ENCODE measurements at places on chromosomes 16 and 17. TPM values are rescaled to one million over a fixed set of nuclear protein-coding genes. Genes with fewer than 3 reads are reported as not detected.
A peak's percentile ranks its signal among the peaks of the same experiment; 100 is the strongest.

DNA sequence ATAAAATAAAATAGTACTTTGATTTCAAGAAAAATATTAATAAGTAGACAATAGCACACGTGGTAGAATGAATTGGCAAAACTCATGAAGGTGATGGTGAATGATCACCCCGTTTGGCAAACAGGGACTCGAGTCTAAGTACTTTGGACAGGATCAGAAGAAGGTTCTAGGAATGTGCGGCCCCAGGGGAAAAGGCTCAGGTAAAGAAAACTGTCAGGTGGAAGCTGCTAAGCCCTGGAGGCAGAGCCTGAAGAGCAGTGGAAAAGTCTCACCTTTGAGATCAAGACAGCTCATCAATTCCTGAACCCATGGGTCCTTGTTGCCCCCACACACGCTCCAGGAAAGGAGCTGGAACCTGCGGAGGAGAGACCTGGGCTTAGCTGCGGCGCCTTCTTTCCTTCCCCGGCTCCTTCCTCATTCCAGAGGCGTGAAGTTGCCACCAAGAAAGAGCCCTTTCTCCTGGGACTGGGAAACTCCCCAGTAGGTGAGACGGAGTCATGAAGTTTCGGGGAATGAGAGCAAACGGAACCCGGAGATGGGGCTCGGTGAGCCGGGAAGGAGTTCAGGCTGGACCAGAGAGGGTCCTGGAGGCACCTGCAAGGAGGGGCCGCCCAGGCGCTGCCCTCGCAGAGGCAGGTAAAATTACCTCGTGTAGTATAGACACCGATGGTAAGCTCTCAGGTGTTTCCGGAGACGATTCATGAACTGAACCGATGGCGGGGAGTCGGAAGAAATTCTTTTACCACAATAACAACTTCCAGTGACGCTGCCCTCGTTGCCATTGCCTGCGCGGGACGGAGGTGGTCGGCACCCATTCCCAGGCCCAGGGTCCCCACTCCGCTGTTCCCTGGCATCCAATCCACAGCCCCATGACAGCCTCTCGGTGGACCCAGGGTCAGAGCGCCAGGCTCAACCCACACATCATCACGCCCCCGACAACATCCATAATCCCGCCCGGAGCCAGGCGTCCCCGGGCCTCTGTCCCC is 1.2 kb upstream of the ZMYND15 start:
- peaks cover 4% of the 10 kb centered on the region for H3K36me3 ChIP-seq
- H3K27ac ChIP-seq, result no peak overlapping the region
- no peak for DNase-seq
- H3K4me3 ChIP-seq, result peak overlapping the region; percentile 62

LRRC75A gene
- total RNA-seq, result 6.1 TPM

GRCh38 chr17:40362696-40363110 is 1.8 kb downstream of the GJD3 start:
- peaks cover 34% of the 10 kb centered on the region for H3K27me3 ChIP-seq
- peak overlapping the region; percentile 18 for H3K4me3 ChIP-seq
- H3K4me1 ChIP-seq, result peaks cover 32% of the 10 kb centered on the region
- H3K36me3 ChIP-seq, result peaks cover under 1% of the 10 kb centered on the region
- peak; percentile 86 for DNase-seq

- DNase-seq, result no peak
- no peaks in the 10 kb centered on the region for H3K4me1 ChIP-seq
- no peak overlapping the region for H3K4me3 ChIP-seq
- no peaks in the 10 kb centered on the region for H3K27me3 ChIP-seq
Observed at GRCh38 chr16:24966634-24967033, 48.5 kb downstream of the ARHGAP17 start.

GRCh38 chr16:55083052-55083451 is 152.4 kb downstream of the IRX5 start:
- H3K27ac ChIP-seq, result no peak overlapping the region
- H3K27me3 ChIP-seq, result no peaks in the 10 kb centered on the region
- no peak for DNase-seq
- H3K4me3 ChIP-seq, result no peak overlapping the region
- H3K4me1 ChIP-seq, result peaks cover 6% of the 10 kb centered on the region

NXPH3 gene
- total RNA-seq, result 2.6 TPM

ABCC11 gene
- 0.30 TPM for total RNA-seq

ASGR1 gene
- 4.3 TPM for total RNA-seq

PRSS33 gene
- total RNA-seq, result not detected

- H3K4me3 ChIP-seq, result no peak overlapping the region
- H3K27ac ChIP-seq, result no peak overlapping the region
- no peak for DNase-seq
- H3K4me1 ChIP-seq, result no peaks in the 10 kb centered on the region
Observed at GRCh38 chr16:24626256-24626655, 86.9 kb downstream of the RBBP6 start.

ARL4D gene
- 13.3 TPM for total RNA-seq

MNT gene
- total RNA-seq, result 12.2 TPM

G6PC1 gene
- total RNA-seq, result not detected

GRCh38 chr17:34249061-34249460 is 6.0 kb upstream of the CCL2 start:
- H3K36me3 ChIP-seq, result no peaks in the 10 kb centered on the region
- H3K27ac ChIP-seq, result no peak overlapping the region
- no peak overlapping the region for H3K4me3 ChIP-seq
- no peak for DNase-seq
- H3K27me3 ChIP-seq, result no peaks in the 10 kb centered on the region
